Psoas muscle (tissue), 8 donors: ENCODE measurements at places on chromosomes 16 and 17. TPM values are rescaled to one million over a fixed set of nuclear protein-coding genes. Genes with fewer than 3 reads are reported as not detected.

The MYLK3 gene
- 13.2 TPM for total RNA-seq

GRCh38 chr16:88807626-88808453 is 3.9 kb downstream of the APRT start:
- H3K4me3 ChIP-seq = no peak overlapping the region
- H3K36me3 ChIP-seq = peaks cover 25% of the 10 kb centered on the region
- H3K4me1 ChIP-seq = peaks cover 13% of the 10 kb centered on the region
- no peak overlapping the region for H3K27ac ChIP-seq
- peaks cover 6% of the 10 kb centered on the region for H3K27me3 ChIP-seq

The KRT27 gene
- total RNA-seq = not detected

DNA sequence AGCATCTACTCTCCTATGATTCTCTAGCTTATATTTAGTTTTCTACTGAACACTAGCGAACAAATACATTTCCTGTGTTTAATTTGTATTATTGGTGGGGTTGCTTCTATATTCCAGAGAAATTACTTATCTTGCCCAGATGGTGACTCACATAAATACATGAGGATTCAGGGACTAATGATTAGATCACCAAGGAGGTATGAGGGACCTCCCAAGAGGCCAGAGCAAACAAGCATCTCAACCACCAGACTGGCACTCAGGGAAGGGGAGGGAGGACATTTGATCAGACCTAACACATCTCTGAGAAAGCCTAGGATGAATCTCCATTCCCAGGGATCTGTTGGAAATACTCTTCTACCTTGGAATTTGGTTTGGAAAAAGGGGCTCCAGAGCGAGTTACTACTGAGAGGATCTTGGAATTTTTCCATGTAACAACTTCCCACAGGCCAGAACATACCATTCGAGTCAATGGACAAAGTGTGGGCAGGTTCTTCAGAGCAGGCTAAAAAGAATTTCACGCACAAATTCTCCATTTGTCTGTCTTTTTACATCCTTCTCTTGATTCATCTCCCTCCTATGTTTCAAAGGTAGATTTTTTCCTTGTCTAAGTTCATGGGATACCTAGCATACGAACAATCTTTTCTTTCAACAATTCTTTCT is 262.6 kb upstream of the MYOCD start:
- no peak overlapping the region for H3K4me3 ChIP-seq
- H3K27me3 ChIP-seq = no peaks in the 10 kb centered on the region
- no peak for DNase-seq
- H3K27ac ChIP-seq = no peak overlapping the region
- H3K36me3 ChIP-seq = no peaks in the 10 kb centered on the region

DNA sequence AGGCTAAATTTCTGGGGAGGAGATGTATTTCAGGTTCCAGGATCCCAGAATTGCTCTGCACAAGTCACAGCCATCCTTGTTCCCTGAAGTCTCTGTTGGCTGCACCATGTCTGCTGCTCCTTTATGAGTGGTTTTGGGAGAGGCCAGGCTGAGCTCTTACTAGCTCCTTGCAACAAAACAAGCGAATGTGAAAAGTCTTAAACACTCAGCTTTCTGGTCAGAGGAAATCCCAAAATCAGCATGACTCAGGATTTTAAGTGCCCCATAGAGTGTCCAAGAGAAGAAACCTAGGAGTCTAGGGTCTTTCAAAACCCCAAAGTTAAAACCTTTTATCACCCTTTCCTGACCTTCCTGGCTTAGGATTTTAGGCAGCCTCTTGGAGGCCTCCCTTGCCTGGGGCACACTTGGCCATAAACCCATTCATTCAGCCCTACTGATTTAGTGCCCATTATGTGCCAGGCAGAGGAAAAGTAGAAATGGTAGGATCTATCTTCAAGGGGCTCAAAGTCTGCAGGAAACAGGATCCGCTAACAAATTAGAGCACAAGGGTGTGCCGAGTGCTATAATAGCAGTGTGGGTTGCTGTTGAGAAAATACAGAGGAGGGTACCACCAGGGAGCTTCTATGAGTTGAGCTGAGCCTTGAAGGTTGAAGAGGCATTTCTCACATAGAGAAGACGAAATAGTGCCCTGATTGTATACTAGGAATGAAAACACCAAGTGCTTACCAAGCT is 36.9 kb downstream of the SOST start:
- DNase-seq = no peak
- H3K27ac ChIP-seq = no peak overlapping the region
- H3K36me3 ChIP-seq = no peaks in the 10 kb centered on the region
- no peaks in the 10 kb centered on the region for H3K27me3 ChIP-seq
- H3K4me3 ChIP-seq = no peak overlapping the region

GRCh38 chr16:57616876-57617275 is 11.6 kb upstream of the ADGRG1 start:
- H3K4me1 ChIP-seq = no peaks in the 10 kb centered on the region
- H3K36me3 ChIP-seq = no peaks in the 10 kb centered on the region
- no peak for DNase-seq
